NCI-H1092 treated with DMSO at 0.1 percent for 48 hours (cell line): ENCODE measurements at places on chromosomes 6 and 20.

DNA sequence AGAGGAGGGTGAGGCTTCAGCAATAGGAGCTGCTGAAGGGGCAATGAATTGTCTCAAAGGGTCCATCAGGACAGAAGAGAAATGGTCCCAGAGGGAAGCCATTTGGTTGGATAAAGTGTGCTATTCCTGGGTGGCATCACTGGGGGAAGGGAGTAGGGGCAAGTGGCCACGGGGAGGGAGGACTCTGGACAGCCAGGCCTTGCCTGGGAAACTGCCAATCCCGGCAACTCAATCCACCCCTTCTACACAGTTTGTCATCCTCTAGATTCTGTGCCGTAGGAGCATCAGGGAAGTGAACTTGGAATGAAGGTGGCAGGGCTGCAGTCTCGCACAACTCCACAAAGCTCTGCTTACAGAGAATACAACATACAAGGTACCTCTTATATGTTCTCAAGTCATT is 59.5 kb upstream of the RIPOR2 start:
- no peak for DNase-seq

- no peak for DNase-seq
These were observed 28.1 kb upstream of the AKAP7 start for GRCh38 chr6:131107151-131107550.

- DNase-seq = no peak
These were observed 335.0 kb upstream of the KCNQ5 start for GRCh38 chr6:72286911-72287311.

DNA sequence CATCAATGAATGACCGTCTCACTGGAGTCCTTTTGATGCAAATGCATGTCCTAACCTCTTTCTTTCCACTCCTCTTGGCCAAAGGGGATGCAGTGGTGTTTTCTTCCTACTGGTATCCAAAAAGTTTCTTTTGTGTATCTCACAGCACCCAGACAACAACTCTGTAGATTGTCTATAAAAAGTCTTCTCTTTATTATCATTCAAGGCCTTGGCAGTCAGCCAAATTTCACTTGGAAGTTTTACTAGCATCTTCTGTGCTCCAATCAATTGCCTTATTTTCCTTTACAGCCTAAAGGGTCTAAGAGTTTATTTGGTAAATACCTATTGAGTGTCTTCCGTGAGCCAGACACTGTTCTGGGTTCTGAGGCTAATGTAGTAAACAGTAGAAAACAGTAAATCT is 150.2 kb upstream of the RNF217 start:
- DNase-seq = no peak

DNA sequence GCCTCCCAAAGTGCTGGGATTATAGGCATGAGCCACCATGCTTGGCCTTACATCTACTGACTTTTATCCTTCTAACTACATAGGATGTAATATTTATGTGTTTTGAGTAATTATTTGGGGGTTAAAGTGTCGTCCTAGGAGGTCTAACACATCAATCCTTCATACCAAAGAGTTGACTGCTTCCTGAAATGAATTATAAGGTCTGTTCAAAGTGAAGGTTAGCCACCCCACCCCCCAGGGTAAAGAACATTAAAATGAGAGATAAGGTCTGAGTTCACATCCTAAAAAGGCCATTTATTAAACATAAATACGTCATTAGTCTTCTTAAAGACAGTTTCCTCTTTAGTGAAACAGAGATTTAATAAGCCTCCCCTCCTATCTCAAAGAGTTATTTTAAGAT is 33.8 kb downstream of the TNFAIP3 start:
- no peak for DNase-seq

GRCh38 chr6:139271056-139271455 is 20.7 kb downstream of the TXLNB start:
- no peak for DNase-seq

DNA sequence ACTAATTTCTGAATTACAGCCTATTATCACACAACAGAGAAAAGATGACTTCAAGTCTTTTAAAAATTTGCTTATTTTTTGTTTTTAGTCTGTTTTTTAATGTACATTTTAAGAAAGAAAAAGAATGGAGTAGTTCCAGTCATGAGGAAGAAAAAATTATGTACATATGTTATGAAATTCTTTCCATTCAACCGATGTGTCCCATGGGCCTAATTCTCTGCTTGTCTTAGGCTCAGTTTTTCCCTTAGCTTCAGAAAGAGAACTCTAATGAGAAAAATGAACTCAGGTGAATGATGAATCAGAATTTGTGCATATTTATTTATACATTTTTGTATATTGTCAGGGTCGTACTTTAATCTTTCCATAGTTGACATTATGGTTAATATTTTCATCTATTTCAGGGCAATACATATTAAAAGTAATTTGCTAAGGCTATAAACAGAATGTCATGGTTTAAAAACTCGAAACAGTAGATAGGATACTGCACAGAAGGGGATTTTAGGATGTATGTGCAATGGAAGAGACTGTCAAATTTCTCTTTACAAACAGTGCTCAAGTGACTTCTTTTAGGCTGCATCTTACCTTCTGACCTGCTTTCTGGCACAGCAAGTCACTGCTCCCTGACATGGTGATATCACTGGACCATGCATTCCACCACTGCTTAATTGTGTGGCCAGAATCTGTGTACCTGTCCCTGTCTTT is 153.1 kb downstream of the EPHA7 start:
- no peak for DNase-seq

DNA sequence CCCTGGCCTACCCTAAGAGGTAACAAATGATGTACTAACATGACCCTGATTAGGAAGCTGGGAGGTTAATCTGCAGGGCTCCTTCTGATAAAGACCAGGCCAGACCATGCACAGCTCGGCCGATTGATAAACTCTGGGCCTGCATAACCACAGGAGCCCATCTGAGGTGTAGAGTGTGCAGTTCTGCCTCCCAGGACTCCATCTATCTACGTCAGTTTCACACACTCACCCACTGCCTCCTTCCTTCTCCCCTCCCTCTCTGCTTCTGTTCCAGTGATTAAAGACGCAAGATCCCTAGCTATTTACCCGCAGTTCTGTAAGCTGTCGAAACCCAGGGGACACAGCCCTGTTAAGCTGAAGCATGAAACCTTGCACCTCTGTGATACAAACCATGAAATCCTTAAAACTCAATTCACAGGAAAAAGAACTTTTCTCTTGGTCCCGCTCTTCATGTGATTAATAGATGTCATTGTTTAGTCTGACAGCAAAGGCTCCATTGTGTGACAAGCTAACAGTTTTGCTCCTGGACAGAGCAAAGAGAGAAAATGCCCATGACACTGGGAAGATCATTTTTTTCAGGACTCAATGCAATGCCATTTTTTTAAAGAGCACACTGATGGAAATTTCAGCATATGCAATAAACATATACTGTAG is 470.6 kb downstream of the MAFB start:
- DNase-seq = no peak

DNA sequence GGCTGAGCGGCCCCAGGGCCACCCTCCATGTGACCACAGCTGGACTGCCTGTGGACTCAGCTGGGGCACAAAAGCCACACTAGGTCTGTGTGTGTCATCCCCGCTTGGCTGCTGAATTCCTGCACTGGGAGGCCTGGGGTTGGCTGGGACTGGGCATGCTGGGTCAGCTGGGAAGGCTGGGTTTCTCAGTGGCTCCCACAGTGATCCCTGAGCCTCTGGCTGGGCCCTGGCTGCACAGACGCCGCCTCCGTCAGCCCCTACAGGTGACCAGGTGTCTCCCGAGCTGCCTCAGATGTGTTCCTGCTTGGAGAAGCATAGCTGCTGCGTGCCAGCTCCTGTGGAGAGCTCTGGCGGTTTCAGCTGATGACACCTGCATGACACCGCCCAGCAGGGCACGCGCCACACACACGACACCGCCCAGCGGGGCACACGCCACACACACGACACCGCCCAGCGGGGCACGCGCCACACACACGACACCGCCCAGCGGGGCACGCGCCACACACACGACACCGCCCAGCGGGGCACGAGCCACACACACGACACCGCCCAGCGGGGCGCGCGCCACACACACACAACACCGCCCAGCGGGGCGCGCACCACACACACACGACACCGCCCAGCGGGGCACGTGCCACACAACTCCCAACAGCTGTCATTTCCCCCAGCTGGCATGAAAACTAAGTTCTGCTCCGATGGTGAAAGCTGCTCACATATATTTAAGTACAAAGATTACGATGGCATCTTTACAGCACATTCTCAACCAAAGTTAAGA is 88.8 kb downstream of the TAF4 start:
- peak; percentile 21 for DNase-seq

DNA sequence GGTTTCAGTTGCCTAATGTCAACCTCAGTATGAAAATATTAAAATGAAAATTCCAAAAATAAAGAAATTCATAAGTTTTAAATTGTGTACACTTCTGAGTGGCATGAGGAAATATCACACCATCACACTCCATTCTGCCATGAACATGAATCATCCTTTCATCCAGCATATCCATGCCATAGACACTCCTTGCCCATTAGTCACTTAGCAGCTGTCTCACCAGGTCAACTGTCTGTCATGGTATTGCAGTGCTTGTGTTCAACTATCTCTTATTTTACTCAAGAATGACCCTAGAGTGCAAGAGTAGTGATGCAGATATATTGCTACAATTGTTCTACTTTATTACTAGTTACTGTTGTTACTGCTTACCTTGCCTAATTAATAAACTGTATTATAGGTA is 712.4 kb downstream of the EPHA7 start:
- DNase-seq = no peak

- no peak for DNase-seq
These were observed 7.8 kb downstream of the TDP2 start for GRCh38 chr6:24658573-24659560.

DNA sequence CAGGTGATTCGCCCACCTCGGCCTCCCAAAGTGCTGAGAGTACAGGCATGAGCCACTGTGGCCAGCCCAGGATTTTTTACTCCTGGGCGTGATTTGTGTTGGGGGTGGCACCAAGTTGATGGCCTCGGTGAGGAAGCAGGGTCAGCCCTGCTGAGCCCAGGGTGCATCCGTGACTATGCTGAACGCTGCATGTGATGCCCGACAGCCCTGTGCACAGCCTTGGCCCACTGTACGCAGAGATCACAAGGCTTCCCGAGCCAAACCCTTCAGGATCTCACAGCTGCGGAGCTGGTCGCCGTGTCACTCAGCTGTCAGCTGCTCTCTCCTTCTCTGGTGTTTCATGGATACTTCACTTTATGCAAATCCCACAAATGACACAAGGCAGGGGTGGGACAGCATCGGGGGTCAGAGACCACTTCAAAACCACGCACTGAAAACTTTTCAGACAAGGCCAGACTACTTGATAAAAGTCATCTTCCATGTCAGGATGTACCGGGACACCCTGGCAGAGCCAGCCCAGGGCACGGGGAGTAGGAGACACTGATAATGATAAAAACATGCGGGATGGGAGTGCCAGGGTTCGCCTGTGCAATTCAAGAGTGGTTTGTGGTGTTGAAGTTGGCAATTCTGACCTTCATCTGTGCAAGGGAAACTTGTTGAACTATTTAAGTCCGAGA is 31.2 kb upstream of the RPS6KA2 start:
- no peak for DNase-seq

DNA sequence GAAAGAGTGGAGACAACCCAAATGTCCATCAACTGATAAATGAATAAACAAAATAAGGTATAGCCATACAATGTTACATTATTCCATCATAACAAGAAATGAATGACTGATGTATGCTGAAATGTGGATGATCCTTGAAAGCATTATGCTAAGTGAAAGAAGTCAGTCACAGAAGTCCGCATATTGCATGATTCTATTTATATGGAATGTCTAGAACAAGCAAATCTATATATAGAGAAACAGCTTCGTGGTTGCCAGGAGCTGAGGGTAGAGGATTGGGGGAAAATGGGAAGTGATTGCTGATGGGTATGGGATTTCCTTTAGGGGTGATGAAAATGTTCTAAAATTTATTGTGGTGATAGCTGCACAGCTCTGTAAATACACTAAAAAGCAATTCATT is 196.8 kb downstream of the ATXN1 start:
- DNase-seq = no peak

- DNase-seq = no peak
These were observed 159.7 kb downstream of the BTBD9 start for GRCh38 chr6:38480036-38480435.

DNA sequence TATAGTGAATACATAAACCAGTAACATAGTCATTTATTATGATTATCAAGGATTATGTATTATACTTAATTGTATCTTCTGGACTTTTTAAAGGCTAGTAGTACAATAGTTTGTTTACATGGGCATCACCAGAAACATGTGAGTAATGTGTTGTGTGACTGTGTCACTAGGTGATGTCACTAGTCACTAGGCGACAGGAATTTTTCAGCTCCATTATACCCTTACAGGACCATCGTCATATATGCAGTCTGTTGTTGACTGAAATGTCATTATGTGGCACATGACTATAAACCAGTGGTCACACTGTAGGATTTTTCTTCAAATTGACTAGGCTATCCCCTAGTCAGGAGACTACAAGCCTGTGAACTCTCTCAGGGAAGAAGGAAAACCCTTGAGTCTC is 86.5 kb upstream of the CENPW start:
- no peak for DNase-seq

- no peak for DNase-seq
These were observed 55.3 kb upstream of the FAM83D start for GRCh38 chr20:38870733-38871559.

DNA sequence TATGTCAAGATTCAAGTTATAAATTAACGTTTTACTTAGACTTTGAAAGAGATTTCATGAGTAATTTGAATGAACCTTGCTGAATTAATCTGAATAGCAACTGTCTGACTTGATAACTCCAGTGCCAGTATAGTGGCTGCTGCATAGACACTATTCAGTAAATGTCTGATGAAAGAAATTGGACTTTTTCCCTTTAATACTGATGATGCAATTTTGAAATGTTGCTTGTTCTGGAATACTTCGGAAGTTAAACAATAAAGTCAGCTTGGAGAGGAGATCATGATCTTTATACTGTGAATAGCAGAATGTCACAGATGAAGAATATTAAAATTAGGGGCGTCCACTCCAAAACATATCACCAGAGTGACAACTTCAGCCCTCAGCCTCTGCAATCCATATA is 3.6 kb upstream of the PGBD1 start:
- no peak for DNase-seq

DNA sequence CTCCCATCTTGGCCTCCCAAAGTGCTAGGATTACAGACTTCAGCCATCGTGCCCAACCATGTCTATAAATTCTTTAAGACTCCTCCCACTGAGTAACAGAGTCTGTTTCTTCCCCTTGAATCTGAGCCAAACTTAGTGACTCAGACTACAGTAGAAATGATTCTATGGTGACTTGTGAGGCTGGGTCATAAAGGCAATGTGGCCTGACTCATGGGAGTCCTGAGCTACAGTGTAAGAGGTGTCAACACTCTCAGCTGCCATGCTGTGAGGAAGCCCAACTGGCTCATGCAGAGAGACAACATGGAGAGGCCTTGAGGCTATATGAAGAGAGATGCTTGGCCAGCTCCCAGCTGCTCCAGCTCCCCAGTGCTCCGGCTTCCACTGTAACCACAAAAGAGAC is 5.2 kb upstream of the NRSN2 start:
- no peak for DNase-seq
